IPS-NIHi11 (cell line): ENCODE measurements at places on chromosomes 12 and 14.

GRCh38 chr12:47123730-47124129 lies 44.0 kb upstream of the AMIGO2 start:
- DNase-seq: no peak

DNA sequence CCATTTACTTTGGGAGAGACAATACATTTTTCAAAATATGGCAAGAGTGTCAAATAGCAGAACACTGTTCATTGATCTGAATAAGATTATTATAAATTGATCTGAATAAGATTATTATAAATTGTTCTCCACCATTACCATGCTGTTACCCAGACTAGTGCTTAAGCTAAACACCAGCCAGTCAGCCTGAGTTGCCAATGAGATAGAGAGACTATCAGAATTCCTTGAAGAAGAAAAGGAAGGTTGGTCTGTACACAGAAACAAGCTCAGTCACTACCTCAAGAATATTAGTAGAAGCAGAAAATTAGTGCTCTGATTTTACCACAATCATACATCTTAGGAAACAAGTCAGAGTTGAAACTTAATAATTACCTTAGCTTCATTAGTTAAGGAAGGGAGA lies 469.8 kb downstream of the FOXG1 start:
- no peak for DNase-seq

GRCh38 chr14:70080076-70080475 lies 108.7 kb downstream of the SLC8A3 start:
- no peak for DNase-seq

DNA sequence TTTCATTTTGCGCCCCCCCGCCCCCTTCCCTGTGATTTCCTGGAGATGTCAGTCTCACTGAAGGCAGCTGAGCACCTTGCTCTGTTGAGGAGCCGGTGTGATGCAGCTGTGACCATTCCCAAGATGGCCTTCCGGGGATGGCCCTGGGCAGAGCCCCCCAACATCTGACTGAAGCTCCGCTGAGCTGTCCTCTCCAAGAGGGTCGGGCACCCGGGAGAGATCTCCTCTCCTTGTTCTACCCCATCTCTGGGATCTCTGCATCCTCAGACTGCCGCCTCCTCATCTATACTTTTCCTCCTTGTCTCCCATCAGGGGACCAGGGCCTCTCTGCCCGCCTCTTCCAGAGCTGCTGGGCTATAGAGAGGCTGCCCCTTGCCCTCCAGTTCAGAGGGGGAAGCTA lies 965 bp upstream of the SMOC1 start:
- no peak for DNase-seq

- no peak for DNase-seq
Observed at GRCh38 chr12:109246221-109246620, 62.9 kb downstream of the FOXN4 start.

- peak; percentile 12 for DNase-seq
Observed at GRCh38 chr14:62662811-62663455, 382.3 kb downstream of the KCNH5 start.

DNA sequence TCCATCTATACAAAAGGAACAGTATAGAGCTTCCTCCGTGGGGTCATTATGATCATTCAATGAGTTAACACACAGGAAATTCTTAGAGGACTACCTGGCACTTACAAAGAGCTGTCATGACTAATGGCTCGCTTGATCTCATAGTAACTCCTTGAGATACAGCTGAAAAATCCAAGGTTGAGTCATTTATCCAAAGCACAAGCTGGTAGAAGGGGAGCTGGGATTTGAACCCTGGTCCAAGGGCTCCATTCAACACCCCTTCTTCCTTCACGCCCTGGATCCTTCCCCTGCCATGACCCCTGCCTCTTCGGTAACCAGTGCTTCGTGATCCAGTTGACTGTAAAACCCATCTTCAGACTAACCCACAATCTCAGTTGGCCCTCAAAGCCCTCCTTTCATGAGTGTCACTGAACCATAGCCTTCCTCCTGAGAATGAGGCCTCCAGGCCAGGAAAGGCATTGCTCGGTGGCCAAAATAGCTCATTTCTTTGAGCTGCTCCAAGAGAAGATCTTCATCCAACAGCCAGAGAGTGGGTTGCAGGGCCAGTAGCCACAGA lies 7.8 kb downstream of the ZFP36L1 start:
- DNase-seq: no peak

GRCh38 chr14:78593949-78594348 lies 423.8 kb downstream of the NRXN3 start:
- no peak for DNase-seq

DNA sequence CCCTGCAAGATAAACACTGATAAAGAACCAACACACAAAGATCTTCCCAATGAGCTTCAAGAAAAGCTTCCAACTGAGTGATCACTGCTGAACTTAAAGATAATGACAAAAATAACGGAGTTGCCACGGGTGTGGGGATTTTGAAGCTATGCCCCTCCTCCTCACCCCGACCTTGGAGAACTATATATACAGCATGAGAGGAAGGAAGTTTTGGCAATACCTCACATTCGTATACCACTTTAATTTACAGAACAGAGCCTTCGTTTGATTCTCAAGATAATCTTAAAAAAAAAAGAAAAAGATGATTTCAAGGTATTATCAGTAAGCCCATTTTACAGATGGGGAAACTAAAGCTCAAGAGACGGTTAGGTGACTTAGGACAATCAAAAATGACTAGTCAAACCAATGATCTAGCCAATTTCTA lies 715 bp downstream of the NEK9 start:
- peak; percentile 7 for DNase-seq

GRCh38 chr14:103659631-103660030 lies 30.6 kb downstream of the KLC1 start:
- no peak for DNase-seq

DNA sequence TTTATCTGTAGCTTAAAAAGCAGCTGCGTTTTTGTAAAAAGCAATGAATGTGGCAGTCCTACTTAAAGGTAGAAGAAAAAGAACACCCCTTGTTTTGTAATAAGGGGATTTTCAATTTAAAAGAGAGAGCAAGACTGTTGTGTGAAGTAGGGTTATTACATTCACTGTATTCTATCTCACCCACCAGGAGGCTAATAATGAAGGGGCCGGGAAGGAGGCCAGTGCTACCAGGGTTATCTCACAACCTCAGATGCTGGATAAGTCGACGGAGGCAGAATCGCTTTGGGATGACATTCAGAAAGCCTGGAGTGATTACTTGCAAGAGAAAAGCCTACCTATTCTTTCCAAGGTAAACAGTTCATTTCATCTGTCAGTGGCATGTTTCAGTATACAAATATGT lies 97.7 kb downstream of the RMST start:
- no peak for DNase-seq

DNA sequence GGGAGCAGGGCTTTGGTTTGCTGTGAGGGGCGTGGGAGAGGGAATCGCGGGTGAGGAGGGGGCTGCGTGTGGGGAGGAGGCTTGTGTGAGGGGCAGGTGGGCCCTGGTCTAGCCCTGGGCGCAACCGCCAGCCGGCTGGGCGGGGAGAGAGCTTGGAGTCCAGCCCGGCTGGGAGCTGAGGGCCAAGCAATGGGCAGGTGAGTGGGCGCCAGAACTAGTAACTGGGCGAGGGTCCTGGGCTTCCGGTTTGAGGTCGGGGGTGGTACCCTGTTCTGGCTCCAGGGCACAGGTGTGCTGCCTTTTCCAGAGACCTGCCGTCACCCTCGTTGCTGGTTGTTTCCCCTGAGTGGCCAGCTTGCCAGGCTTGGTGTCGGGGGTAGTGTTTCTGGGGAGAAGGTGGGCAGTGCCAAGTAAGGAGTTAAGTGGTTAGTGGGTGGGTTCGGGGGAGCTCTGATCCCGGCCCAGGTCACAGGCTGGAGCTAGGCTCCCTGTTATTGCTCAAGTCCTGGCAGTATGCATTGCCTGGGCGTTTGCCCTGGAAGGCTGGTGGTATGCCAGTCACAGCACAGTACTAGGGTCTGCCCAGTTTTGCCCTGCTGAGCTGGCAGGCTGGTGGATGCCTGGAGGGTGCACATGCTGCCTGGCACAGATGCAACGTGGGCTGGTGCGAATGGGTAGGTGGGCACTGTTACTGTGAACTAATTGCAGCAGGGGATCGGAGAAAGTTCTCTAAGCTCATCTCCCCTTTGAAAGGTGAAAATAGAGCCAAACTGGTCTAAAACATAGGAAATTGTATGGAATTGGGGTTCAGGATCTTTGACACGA lies 683 bp downstream of the CIPC start:
- DNase-seq: peak; percentile 31

DNA sequence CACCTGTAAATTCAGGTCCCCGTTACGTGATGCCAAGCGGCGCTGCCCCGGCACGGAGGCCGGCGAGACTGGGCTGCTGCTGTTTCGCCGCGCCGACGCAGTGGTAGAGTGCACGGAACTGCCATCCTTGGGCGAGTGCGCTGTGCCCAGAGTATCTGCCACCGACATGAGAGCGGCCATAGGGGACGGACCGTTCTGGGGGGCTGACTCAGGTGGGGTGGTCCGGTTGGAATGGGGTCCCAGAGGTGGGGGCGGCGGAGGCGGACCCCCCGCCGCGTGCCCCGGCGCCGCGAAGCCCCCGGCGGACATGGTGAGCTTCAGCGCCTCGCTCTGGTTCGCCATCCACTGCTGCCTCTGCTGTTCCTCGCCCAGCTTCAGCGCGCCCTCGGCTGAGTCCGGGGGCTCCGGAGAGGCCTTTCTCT lies 2.8 kb downstream of the IRF2BPL start:
- no peak for DNase-seq

DNA sequence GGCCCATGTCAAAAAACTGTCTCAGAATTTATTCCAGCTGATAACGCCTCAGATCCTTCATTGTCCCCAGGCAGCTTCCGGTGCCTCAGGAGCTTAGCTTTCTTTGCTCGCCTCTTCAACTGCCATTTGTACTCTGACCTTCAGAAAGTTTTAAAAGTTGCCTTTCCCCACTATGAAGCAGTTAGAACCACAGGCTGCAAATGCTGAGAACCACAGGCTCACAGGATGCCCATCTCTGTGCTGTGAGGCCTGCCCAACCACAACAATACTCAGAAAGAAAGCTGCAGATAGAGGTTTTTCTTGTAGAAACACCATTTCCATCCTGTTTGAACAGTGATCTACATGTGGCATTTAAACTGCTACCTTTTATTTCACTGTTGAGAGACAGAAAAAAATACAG lies 131.1 kb downstream of the PRKCH start:
- DNase-seq: no peak

DNA sequence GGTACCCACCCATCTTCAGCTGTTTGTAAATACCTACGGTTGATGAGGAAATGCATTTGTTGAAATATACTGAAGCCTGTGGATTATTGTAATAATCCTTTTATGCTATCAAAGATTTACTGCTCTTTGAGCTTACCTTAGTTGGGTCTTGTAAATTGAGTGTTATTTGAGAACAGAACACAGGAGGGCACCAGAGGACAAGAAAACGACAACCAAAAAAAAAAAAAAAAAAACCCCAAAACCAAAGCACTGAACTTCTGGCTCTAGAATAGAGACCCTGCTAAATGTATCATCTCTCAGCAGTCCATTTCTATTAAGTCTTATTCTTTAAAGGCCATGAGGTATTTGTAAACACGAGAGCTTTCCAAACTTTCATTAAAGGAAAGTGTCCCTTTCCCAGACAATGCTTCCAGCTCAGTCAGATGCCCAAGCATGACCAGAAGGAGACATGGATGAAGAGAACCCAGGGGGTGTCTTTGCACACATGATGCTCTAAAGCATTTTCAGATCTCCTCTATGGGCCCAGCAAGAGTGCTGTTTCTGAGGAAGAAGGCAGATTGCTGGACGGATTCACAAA lies 763.9 kb downstream of the NRXN3 start:
- DNase-seq: peak; percentile 61

DNA sequence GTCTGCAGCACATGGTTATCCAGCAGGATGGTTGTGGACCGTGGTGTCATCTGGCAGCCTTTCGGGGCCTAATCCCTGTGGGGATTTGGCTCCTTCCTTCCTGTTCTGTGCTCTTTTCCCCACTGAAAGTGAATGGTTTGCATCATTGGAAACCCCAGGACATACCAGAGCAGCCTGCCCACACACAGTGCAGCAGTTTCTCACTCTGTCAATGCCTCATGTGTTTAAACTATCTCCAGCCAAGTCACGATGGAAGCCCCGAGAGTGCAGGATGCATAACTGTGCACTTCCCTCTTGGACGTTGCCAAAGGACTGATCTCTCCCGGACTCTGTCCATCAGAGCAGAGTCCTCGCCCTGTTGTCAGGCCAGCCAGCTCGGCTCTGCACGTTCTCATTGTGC lies 29.0 kb upstream of the AMN start:
- DNase-seq: no peak

DNA sequence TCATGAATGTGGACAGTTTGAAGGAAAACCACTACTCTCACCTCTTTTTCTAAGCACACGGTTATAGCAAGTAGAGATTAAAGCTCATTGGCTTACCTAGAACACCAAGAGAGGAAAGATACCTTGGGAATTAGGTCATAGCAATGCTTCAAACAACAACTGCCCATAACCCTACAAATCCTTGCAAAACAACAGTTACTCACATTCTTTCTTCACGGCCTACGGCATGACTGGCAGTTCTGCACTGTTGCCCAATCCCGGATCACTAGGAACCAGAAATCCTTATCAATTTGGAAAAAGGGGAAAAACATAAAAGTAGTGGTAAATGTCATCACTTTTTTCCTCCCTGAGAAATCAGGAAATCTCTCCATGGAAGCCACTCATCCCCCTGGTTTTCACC lies 9.6 kb upstream of the ISM2 start:
- no peak for DNase-seq

GRCh38 chr14:55938249-55938791 lies 179.9 kb upstream of the PELI2 start:
- DNase-seq: no peak

- no peak for DNase-seq
Observed at GRCh38 chr12:25242981-25243679, 7.6 kb downstream of the KRAS start.

DNA sequence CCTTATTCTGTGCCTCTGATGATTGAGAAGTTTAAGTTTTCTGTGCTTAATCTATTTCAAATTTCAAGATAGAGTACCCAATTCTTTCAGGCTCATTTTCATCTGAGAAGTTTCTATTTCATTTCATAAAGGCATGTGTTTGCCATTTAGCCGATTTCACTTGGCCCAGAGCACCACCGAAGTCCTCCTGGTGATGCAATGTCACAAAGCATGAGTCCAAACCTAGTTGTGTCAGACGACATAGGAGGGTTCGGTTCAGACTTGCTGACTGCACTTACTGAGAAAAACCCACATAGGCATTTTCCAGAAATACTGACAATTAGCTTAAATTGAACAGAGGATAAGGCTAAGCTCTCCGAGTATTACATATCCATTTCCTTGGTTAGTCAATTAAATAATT lies 152.4 kb upstream of the FAR2 start:
- DNase-seq: no peak
